Effector CD4-positive, alpha-beta T cell (primary cell): ENCODE measurements at places on chromosomes 11 and 22.

DNA sequence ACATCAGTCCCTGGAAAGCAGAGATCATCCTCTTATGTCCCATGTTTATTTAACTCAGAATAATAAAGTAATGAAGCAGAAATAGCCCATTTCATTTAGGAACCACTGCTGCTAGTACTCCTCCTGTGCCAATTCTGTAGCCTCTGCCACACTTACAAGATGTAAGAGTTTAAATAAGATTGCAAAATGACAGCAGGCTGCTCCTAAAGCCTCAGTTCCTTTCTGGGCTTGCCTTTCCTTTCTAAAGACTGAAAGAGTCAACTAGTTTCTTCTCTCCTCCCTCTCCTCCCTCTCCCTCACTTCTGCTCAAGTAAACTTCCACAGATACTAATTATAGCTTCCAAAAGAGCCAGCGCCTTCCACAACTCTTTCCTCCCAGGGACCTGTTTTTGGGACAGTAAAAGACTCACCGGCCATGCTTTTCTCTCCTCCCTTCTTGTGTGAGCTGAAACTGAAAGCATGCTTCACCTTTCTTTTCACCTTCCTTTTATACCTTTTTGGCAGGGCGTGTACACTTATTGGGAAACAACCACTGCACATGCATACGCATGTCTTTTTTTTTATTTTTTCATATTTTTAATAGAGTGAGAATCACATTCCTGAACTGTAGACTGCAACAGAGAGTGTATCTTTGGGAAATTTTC lies 26.1 kb upstream of the CARD16 start:
- DNase-seq: no peak

DNA sequence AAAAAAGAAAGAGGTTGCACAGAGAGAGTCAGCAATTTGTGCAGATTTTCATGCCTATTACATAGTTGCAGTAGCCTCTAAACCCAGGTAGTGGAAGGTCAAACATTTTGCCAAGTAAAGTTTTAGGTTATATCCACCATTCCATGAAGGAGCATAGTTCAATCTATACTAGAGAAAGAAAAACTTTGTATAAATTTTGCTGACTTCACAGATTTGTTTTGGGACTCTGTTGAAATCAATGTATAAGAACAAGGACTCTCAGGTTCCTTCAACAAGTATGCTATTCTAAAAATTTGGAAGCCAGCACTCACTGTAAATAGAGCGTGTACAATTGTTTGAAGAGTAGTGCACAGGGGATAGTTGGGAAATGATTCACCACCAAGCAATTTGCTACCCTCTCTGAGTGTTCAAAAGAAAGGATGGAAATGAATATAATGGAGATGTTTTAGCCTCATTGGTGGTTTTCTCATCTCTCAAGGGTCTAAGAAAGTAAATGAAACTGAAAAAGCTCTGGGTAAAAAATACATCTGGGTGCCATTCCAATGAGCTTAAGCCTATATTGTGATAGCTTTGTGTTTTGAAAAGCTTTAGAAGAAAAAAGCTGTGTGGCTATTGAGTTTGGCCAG lies 508.4 kb upstream of the LUZP2 start:
- DNase-seq: no peak

DNA sequence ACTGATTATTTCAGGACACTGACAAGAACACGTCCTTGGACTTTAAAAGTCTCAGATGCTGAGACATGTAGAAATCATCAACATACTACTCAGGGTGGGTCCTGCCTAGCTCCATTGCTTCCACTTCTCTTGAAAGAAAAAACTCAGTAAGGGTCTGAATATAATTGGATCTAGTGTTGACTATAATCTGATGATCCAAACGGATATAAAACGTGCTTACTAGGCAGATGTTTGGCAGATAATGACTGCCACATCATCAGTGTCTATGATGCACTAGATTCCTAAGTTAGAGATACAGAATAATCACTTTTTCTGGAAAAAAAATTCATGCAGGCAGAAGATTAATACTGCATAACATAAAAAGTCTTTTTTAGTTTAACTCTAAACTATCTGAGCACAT lies 21.6 kb downstream of the GUCY1A2 start:
- DNase-seq: no peak

- DNase-seq: peak; percentile 11
Measured at GRCh38 chr22:31344578-31345330, 1.4 kb downstream of the PATZ1 start.

GRCh38 chr22:37335806-37336199 lies 53.5 kb downstream of the CYTH4 start:
- DNase-seq: no peak

DNA sequence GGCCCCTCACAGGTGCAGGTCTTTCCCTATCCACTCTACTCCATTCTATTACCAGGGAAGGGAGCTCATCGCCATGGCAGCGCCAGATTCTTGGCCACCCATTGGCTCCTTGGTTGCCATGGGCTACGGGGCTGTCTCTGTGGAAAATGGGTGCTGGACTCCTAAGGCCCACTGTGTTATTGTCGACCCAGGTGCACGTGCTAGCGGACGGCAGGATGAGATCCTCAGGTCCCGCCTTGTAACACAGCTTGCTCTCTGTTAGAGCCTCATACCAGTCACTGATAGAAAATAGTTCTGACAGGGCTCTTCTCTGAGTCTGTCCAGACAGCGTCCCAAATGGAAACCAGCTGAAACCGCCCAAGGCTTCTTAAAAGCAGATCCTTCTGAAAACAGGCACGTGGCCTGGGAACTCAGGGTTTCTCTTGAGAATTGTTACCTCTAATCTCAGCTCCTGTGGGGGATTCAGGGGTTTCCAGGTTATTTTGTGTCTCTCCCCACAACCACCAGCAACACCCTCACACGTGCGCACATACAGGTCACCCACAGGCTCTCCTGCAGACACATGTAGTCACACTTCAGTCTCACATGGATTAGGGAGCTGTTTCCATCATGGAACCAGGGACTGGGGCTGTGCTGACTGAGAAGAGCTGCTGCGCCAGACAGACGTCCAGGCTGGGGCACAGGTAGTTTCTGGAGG lies 1.5 kb downstream of the TUB start:
- DNase-seq: no peak

GRCh38 chr22:35705141-35705540 lies 12.5 kb upstream of the APOL5 start:
- no peak for DNase-seq

GRCh38 chr22:31278626-31279326 lies 13.5 kb downstream of the PIK3IP1 start:
- peak; percentile 46 for DNase-seq

- DNase-seq: no peak
Measured at GRCh38 chr11:2198621-2199365, 27.2 kb upstream of the TH start.

DNA sequence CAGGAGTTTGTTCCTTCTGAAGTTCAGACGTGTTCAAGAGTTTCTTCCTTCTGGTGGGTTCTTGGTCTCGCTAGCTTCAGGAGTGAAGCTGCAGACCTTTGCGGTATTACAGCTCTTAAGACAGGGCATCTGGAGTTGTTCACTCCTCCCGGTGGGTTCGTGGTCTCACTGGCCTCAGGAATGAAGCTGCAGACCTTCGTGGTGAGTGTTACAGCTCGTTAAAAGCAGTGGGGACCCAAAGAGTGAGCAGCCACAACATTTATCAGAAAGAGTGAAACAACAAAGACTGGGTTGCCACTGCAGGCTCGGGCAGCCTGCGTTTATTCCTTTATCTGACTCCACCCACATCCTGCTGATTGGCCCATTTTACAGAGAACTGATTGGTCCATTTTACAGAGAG lies 373.1 kb downstream of the ETS1 start:
- no peak for DNase-seq

DNA sequence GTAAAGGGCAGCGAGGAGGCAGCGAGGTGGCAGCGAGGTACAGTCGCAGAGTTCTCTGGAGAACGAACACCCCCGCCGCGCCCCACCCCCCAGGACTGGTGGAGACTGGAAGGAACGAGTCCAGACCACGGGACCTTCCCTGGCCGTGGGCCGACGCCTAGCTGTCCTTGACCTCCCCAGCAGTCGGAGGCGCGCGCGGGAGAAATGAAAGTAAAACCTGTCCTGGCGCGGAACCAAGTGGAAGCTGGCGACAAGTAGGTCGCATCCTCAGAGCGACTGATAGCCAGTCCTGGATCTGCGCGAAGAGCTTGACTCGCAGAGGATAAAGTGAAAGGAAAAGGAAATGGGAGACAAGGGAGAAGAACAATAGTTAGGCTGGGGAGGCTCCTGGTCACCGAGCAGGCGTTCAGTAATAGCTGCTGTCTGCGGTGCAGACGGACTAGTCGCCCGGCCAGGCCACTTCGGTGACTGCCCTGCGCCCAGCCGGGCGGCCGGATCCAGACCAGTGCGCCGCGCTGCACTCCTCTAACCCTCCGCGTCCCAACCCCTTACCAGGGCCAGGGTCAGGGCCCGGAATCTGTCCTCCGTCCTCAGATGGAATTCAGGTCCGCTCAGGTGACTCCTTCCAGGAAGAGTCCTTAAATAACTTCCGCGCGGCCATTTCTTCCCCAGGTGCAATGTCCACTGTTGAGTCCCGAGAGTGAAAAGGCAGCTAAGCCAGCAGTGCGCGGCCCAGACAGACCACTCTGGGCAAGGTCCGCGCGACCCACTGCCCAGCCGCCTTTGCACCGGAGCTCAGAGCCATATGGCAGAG lies 1.9 kb upstream of the ADM start:
- DNase-seq: peak; percentile 59

GRCh38 chr11:1499899-1500298 lies 13.3 kb upstream of the MOB2 start:
- no peak for DNase-seq

DNA sequence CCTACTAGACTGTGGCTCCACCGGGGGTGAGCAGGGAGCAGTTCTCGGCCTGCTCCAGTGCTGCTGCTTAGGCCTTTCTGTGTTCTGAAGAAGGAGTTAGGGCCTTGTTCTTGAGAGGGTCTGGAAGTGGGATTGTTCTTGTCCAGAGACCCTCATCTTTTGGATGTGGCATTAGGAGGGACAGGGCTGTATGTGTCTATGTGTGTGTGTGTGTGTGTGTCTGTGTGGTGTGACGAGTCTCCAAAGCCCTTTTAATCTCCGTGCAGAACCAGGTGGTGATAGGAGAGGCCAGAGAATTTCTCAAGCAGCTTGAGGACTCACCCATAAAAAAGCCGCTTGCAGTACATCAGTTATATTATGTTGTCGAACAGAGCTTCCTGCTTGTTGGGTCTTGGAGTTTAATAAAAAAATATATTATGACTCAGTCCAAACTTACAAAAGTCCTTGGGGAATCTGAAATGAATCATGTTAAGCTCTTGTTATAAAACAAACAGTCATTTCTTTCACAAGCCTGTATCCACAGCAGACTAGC lies 196.5 kb downstream of the TENM4 start:
- no peak for DNase-seq

GRCh38 chr11:65159012-65159411 lies 11.0 kb upstream of the SPDYC start:
- no peak for DNase-seq

- no peak for DNase-seq
Measured at GRCh38 chr11:101848262-101848661, 66.5 kb upstream of the CEP126 start.

- DNase-seq: no peak
Measured at GRCh38 chr22:26563022-26563421, 26.9 kb downstream of the TPST2 start.

GRCh38 chr11:13205486-13205885 lies 72.1 kb upstream of the BMAL1 start:
- no peak for DNase-seq

DNA sequence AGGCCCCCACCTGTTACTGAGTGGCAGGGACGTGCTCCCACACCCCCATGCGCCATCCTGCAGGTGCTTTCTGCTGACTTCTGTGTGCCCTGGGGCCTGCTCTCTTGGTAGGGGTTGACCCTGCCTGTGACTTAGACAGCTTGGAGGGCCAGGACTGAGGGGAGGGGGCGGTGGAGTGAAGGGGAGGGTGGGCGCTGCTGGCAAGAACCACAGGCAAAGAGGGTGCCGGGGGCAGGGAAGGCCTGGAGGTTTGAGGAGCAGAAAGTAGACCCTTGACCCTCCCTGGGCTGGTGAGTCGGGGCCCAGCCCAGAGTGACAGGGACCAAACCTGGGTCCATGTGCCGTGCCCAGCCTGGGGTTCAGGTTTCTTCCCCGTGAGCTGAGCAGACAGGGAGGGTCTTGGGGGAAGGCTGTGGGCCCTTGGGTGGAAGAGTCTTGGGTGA lies 17.8 kb downstream of the KCNQ1 start:
- no peak for DNase-seq

GRCh38 chr11:5250543-5251204 lies 1.0 kb upstream of the HBG1 start:
- DNase-seq: no peak

DNA sequence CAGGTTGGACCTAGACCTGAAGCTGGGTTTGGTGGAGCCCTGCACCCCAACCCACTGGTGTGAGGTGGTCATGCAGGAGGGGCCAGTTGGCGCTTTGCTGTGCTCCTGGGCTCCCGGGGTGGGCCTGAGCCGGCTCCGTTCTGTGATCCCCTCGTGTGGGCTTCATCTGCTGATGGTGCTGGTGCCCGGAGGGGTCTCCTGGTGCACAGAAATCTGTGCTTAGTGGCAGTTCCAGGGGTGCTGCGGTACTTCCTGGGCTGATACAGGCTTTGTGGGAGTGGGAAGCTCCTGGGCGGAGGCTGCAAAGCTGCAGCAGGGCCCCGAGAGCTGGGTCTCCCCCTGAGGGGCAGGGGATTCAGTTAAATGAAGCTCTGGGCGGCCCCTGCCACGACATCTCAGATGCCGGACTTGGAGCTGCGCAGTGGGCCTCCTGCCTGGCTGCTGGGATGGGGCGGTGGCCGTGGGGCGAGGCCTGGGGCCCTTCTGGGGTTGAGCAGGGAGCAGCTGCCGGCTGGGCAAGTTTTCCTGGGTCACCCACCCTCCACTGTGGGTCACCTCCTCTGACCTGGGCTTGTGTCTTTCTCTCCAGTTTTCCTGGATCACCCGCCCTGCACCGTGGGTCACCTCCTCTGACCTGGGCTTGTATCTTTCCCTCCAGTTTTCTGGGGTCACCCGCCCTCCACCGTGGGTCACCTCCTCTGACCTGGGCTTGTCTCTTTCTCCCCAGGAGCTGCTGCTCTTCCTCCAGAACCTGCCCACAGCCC lies 410.5 kb downstream of the TBC1D22A start:
- no peak for DNase-seq

DNA sequence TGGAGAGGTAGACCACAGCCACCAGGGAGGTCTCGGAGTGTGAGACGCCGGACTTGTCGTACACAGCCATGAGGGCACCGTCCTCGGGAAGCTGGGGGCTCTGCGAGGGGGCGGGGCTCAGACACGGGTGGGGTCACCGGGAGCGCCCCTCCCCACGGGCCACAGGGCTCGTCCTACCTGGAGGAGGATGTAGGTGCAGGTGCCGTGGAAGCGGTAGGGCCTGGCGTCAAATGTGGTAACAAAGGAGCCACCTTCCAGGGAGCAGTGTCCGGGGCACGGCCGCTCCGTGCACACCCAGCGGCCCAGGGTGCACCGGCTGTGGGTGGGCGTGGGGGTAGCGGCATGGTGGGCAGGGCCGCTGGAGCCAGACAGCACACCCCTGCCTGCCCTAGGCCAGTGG lies 7.5 kb downstream of the MUC6 start:
- DNase-seq: no peak
